SK-N-MC (cell line): ENCODE measurements at places on chromosomes 1 and 21.

GRCh38 chr1:1274299-1274930 lies 761 bp upstream of the UBE2J2 start:
- DNase-seq: no peak

- no peak for DNase-seq
These were observed 26.1 kb upstream of the MTMR11 start for GRCh38 chr1:149962736-149963135.

- no peak for DNase-seq
These were observed 43.1 kb downstream of the FOXO6 start for GRCh38 chr1:41404308-41404761.

DNA sequence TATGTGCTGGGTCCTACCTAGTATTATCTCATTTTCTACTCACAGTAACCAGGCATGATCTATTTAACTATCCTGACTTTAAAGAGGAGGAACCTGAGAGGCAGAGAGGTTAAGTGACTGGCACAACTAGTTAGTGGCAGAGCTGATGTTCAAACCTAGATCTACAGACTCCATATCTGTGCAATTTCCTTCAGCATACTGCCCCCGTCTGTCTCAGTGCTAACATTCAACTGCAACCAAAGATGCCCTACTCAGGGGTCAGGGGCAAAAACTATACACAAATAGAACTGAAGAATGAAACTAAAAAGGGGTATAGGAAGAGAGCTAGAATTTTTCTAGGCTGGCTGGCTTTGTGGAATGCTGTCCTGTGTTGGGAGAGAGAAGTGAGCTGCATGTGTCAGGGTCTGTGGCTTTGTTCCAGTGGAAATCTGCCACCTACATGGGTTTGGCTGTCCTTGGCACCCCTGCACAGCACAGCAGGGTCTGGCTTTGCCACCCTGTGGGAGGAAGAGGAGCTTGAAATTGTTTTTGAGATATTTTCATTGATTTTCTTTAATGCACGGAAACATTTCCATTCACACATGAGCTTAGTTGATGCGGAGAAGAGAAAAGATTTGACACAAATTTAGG lies 368.5 kb downstream of the RPS6KC1 start:
- DNase-seq: no peak

- DNase-seq: no peak
These were observed 1.1 kb downstream of the ESPN start for GRCh38 chr1:6425658-6426057.

GRCh38 chr1:15261155-15262002 lies 14.4 kb downstream of the FHAD1 start:
- DNase-seq: no peak

- no peak for DNase-seq
These were observed 65.3 kb upstream of the MAGI3 start for GRCh38 chr1:113325022-113325421.
